Activated naive CD8-positive, alpha-beta T cell treated with anti-CD3 and anti-CD28 coated beads, Interleukin-2, amount 50 U/mL, for 16 hours (primary cell): ENCODE measurements at places on chromosomes 5 and 9.

- no peak for DNase-seq
Measured at GRCh38 chr9:93815677-93816076, 139.5 kb downstream of the BARX1 start.

- DNase-seq = no peak
Measured at GRCh38 chr5:149273950-149274349, 2.3 kb downstream of the AFAP1L1 start.

DNA sequence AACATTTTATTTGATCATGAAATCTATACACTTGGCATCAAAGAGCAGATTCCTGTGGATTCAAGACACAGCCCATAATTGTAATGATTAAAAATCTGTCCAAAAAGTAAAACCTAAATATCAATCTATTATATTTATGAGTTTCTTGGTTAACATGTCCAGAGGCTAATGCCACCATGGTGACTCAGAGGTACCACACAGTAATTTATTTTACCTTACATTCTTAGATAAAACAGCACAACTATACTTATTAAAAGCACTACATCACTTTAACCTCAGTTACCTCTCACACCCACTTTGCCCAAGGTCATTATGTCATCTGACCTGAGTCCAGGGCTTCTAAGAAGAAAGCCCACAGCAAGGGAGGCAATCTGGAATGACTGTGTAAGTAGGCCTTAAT is 519.2 kb downstream of the RASEF start:
- DNase-seq = no peak

DNA sequence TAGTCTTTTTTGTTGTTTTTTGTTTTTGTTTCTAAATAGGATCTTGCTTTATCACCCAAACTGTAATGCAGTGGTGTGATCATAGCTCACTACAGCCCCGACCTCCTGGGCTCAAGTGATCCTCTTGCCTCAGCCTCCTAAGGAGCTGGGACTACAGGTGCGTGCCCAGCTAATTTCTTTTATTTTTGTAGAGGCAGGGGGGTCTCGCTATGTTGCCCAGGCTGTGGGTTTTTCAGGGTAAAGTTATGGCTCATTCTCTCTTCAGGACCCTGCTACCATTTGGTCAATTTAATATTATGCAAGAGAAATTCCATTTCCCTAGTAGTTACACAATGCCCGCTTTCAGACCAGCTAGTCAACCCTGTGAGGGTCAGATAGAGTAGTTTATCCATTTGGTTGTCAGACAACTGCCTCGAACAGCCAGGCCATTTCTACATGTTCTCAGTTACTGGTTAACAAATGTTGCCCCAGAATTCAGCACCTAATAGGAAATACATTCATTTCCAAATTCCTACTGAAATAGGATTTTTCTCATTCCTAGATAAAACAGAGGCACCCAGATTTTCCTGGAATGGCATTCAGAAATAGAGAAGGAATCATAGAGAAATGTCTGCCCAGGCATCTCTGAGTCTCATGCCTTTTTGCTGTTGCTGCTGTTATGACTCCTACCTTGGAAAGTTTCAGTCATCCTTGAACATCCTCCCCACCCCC is 6.4 kb upstream of the GLIS3 start:
- DNase-seq = peak; percentile 23

GRCh38 chr9:98838868-98839565 is 31.5 kb downstream of the GALNT12 start:
- no peak for DNase-seq

DNA sequence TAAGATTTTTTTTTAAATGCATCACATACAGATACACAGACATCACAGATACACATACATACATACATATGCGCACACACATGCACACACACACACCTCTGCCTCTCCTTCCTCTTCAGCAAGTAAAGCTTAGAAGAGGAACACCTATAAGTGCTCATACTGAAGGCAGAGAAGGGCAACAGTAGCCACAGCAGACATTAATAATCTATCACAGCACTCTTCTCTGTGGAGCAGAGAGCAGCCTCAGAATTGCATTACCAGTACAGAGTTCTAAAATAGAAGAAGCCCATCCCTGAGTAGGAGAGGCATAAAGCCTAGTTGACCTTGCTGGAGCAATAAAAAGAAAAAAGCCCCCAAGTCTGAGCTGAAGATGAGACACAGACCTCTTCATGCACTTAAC is 110.6 kb downstream of the MLLT3 start:
- no peak for DNase-seq

- no peak for DNase-seq
Measured at GRCh38 chr9:126113756-126114408, 212.7 kb upstream of the MVB12B start.

- no peak for DNase-seq
Measured at GRCh38 chr9:83166372-83166771, 103.4 kb upstream of the RASEF start.

DNA sequence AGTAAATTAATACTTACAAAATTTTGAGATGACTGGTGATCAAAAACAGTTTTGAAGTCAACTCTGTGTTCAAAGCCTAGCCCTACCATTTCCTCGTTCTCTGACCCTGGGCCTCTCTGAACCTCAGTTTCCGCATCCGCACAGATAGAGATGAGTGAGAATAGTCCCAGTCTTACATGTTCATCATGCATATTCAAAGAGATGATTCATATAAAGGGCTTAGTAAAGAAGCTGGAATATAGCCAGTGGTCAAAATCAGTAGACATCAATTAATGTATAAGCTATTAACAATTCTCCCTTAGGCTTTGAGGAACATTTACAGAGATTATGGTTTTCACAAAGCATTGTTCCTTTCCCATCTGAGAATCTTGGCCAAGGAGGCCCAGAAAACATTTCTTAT is 250.6 kb downstream of the SPOCK1 start:
- DNase-seq = no peak

DNA sequence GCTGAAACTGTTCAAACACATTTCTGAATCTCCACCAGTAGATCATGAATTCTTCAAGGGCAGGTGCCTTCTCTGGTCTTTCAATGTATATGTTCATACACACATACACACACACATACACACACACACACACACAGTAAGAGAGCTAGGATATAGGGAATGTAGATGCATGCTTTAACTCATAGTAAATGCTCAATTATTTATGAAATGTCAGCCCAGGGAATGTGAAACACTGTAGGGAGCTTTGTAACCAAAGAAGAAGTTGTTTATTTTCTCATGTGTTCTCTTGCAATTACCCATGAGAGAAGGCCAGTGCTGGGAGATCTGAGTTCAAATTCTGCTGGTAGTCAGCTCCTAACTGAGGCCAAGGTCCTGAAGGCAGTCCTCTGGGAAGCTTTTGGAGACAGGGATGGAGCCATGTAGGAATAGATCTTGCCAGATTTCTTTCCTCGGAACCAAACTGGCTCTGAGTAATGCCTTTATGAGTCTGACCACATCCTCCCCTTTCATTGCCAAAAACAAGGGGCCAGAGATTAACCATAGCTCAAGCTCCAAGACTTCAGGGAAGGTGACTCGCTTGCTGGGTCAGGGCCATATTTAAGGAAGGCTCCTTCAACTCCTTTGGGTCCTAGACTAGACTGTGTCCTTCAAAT is 487.0 kb upstream of the TNC start:
- no peak for DNase-seq

DNA sequence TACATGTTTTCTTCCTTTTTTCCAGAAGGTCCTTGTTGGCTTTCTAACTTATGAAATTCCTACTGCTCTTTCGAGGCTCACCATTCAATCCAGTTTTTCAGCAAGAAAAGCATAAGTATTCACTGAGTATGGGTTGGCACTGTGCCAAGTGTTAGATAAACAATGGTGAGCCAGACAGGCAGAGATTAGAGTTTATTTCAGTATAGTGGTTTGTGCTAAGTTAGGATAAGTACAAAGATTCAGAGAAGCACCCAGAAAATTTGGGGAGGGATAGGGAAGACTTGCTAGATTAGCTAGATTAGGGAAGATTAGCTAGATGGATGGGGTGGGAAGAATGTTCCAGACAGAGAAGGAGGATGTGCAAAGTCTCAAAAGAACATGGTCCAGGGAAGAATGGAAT is 122.9 kb downstream of the OXCT1 start:
- DNase-seq = no peak

GRCh38 chr9:113319054-113319453 is 15.9 kb upstream of the RNF183 start:
- no peak for DNase-seq

- no peak for DNase-seq
Measured at GRCh38 chr5:67942421-67942820, 273.1 kb upstream of the PIK3R1 start.

DNA sequence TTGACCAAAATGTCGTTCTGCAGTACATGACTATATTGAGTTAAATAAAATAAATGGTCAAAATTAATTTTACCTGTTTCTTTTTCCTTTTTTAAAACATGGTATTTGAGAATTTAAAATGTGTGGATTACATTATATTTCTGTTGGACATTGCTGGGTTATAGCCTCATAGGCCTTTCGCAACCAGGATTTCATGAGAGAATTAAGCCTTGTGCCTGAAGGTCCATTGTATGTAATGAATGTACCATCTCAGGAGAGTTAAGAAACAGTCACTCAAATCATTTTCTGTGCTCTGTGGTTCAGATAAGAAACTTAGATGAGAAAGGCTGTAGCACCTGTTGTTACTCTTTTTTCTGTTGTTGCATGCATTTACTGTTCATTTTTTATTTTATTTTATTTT is 103.5 kb downstream of the ANGPTL2 start:
- DNase-seq = no peak

- no peak for DNase-seq
Measured at GRCh38 chr5:107464416-107464815, 206.3 kb downstream of the EFNA5 start.

DNA sequence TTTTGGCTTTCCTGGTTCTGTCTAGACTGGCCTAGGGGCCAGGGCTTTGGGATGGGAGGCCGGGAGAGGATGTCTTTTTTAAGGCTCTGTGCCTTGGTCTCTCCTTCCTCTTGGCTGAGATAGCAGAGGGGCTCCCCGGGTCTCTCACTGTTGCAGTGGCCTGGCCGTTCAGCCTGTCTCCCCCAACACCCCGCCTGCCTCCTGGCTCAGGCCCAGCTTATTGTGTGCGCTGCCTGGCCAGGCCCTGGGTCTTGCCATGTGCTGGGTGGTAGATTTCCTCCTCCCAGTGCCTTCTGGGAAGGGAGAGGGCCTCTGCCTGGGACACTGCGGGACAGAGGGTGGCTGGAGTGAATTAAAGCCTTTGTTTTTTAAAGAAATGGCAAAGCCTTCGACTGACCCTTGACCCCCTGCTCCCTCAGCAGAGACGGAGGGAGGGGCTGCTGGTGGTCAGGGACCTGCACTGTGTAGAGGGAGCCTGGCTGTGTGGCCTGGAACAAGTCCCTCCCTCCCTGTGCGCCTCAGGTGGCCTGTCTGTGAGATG is 11.1 kb downstream of the FPGS start:
- DNase-seq = no peak

GRCh38 chr9:91207729-91208418 is 153.8 kb downstream of the AUH start:
- no peak for DNase-seq

DNA sequence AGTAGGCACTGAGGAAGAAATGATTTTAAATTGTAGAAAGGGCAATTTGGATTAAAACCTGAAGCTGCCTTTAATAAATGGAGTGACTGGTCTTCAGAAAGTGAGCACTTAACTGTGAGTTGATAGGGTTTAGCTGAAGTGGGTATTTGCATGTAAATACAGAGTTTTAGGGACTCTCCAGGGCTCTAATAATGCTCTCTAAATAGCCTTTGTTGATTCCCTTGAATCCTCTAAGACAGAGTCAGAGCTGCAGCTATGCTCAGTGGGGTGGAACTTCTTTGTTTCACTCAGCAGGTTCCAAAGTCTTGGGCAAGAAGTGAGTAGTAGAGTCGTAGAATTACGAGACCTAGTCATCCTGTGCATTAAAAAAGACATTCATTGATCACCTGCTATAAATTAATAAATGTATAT is 21.4 kb downstream of the GLRA1 start:
- no peak for DNase-seq

GRCh38 chr5:173271419-173271818 is 36.4 kb upstream of the NKX2-5 start:
- no peak for DNase-seq

DNA sequence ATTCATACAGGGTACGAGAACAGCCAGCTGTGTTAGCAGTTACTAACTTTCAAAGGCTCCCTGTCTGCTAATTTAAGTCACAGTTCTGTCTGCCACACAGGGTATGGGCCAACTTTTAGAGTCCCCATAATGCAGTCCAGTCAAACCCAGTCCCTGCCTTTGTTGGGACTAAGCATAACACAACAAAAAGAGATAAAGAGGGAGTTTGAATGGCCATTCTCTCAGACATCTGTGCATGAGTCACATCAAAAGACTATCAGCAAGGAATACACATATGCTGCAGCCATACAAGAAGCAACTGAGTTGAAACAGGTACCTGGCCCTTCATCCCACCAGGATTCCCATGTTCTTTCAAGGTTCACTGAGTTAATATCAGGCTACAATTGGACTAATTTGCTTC is 744.5 kb upstream of the C9orf72 start:
- no peak for DNase-seq

DNA sequence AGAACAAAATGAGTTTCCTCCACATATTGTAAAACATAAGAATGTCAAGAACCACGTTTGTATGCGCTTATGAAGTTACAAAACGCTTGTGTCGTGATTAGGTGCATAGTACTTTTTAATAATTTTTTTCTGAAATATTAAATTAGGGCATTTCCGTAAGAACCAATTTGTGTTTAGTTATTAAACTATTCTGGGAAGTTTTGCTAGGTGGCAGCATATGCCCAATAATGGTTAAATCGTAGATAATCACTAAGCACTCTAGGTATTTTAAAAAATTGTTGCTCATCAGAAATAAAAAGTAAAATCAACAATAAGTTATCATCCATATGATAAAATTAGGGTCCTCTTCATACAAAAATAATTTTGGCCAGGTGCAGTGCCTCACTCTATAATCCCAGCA is 5.4 kb downstream of the SRFBP1 start:
- no peak for DNase-seq

DNA sequence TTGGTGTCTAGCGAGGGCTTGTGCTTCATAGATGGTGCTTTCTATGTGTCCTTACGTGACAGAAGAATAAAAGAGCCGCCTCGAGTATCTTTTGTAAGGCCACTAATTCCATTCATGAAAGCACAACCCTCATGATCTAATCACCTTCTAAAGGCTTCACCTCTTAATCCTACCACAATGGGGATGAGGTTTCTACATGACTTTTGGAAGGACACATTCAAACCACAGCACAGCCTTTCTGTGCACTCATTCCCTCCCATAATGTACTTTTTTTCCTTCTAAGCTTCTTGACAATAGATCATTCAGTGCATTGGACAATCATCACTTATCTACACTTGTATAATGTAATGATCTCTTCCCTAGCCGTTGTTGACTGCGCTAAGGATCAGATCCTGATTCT is 774.8 kb downstream of the BRINP1 start:
- DNase-seq = no peak

DNA sequence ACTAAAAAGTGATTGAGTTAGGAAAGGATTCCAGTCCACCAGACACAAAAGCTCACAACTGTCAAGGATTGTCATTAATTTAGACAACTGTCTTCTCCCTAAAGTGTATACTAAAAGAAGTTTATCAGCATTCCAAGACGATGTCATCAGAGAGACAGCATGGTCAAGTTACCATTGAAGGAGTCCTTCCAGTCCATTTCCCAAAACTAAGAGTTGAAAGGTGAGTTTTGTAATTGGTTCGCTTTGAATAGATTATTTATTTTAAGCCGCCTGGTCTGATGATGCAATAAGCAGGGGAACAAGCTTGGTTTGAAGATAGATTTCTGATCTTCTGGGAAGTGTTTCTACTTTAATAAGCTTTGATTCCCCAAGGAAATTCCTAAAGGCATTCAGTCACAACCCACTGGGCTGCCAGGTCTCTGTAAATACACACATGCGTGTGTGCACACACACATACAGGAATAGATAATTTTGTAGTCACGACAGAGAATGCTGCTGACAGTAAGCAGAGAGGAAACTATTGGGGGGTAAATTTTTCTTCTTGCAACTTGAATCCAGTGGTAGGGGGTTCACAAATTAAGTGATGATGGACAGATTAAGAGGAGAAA is 234.8 kb downstream of the PIK3R1 start:
- no peak for DNase-seq
